ENCODE measurements at places on chromosomes 7 and 10.

- no peak for DNase-seq
These were observed 1055.4 kb upstream of the AUTS2 start for GRCh38 chr7:68542831-68543230.

DNA sequence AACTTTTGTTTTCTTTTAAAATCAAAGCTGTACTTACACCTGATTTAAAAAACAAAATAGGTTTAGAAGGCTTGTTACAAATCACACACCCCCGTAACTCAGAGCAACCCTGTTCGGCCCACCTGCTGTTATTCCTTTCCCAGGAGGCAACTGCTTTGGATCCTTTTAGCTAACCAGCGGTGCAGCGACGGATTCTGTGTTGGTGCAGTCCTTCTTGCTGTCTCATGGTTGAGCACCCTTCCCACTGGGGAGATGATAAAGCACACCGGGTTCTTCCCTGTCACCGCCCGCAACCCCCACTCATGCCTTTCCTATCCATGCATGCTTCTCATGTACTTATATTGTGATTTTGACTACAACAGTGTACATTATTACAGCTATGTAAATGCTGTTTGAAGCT, 24.8 kb upstream of the MKI67 start:
- DNase-seq, result no peak

- DNase-seq, result no peak
These were observed 98.3 kb downstream of the TMEM130 start for GRCh38 chr7:98771519-98771918.

- DNase-seq, result no peak
These were observed 1.3 kb downstream of the OR2F2 start for GRCh38 chr7:143936087-143937009.

DNA sequence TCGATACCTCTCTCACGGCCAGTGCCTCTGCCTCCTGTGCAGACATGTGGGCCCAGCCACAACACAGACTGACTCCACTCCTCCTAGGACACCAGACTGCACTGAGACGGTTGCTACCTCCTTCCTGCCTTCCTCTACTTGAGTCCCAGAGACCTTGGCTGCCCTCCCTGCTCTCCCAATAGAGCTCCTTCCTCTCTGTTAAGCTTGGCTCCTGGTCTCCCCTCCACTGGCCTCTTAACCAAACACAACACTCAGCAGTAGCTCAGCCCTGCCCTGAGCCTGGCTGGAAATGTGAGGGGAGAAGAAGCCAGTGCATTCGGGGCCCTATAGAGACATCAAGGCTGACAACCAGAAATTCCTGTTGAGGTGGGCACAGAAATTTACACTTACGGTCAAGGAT, 102.0 kb downstream of the HTR5A start:
- DNase-seq, result no peak

GRCh38 chr10:26869528-26869927, 8.8 kb upstream of the ABI1 start:
- no peak for DNase-seq

- DNase-seq, result no peak
These were observed 8.7 kb upstream of the IL6 start for GRCh38 chr7:22718200-22718711.

DNA sequence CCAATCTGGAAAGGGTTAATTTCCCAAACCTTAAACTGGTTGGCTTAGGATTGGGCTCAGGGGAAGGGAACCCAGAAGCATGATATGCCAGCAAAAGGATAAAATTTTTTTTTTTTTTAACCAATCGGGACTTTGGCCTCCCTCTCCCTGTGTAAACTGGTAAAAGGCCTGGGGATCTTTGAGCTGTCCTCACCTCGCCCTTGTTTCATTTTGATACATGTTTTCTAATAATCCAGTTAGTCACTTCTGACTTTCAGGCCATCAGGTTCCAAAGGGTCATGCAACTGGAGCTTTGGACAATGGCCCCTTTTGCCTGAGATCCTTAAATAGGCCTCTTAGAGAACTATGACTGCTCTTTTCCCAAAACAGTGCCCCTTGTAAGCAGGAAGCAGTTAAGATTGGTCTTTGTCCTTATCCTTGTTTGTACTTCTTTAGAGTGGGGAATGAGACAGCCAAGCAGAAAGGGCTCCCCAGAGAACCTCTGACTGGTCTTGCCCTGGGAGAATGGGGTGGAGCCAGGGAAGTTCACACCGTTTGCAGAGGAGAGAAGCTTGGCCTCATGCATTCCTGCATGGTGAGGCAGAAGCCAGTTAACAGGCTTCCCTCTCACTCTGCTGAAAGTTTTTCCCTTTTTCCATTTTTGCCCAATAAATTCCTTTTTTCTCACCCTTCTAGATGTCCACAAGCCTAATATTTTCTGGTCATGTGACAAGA, 424.2 kb upstream of the CNTNAP2 start:
- no peak for DNase-seq

- DNase-seq, result no peak
These were observed 95.7 kb downstream of the BUB3 start for GRCh38 chr10:123249894-123250293.

GRCh38 chr7:1062296-1063294, 18.2 kb downstream of the GPR146 start:
- DNase-seq, result no peak

DNA sequence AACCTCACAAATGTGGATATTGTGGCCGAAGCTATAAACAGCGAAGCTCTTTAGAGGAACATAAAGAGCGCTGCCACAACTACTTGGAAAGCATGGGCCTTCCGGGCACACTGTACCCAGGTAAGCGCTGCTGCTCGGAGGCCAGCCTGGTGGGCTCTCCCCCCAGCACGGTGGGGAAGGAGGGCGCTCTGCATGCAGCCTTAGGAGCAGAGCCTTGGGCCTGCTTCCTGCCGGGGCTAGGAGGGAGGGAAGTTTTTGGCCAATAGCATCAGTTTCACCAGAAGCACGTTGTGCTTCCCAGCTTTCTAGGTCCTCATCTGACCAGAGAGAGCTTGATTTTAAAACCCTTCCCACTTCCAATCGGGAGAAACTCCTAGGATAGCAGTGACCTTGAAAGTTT, 62.8 kb downstream of the FIGNL1 start:
- no peak for DNase-seq

Measured in NCI-H526 (cell line).